ENCODE measurements at places on chromosomes 4 and X.

DNA sequence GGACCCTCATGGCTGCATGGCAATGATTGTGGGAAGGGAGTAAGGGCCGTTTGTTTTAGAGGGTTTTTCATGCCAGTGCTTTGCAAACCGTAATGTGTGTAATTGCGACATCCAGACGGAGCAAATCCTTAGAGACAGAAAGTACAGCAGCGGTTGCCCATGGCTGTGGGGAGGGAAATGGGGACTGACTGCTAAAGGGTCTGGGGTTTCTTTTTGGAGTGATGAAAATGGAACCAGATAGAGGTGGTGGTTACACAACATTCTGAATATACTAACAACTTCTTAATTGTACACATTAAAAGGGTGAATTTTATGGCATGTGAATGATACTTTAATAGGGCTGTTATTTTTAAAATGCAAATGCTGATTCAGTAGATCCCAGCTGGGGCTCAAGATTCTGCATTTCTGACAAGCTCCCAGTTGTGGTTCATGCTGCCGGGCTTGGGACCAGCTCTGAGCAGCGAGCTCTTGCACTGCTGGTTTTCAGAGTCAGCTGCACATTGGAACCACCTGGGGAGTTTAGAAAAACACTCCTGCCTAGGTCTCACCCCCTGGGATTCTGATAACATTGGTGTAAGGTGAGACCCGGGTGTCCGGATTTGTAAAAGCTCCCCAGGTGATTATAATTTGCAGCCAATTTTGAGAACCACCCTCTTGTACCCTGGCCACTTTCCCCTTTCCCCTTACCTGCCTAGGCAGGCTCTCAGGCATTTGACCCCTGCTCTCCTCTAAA lies 47.7 kb downstream of the PRPS1 start:
- peak; percentile 47 for DNase-seq

- DNase-seq = no peak
Measured at GRCh38 chrX:1249101-1249887, 19.3 kb upstream of the CSF2RA start.

DNA sequence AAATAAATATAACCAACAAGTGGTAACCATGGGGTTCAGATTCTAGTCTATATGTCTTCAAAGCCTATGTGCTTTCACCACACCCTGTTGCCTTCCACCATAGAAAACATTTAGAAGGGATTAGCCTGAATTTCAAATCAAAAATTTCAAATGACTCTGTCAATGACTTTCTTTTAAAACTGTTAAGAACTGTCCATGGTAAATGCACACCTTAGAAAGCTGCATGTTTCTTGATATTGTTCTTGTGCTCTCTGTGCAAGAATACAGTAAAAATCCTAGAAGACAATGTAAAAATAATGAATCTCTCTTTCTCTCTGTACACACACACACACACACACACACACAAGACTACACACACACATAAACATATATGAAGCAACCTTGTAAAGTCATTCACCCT lies 74.6 kb upstream of the EXOC1L start:
- DNase-seq = no peak

DNA sequence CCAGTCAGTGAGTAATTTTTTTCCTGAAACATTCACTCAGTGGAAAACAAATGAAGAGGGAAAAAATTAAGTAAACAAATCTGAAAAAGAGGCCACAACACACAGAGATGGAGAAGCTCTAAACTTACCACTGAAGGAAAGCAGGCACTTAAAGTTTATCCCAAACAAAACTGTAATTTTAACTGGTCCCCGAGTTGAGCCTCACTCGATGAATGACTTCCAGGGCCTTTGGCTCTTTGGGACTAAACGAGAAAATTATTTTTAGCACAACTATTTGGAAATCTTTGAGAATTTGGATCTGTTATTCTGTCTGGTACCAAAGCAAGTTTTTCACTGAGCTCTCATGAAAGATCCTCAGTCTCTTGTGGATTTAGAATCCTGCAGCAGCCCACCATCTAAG lies at the start of gene C1QTNF7:
C1QTNF7 (plus strand) TSS at position 333 of the 400 bp plus-strand sequence. CDS start 7,711 bp downstream, outside the sequence.
- no peak for DNase-seq

- no peak for DNase-seq
Measured at GRCh38 chr4:27701606-27702005, 841.0 kb downstream of the STIM2 start.

- no peak for DNase-seq
Measured at GRCh38 chr4:77493120-77493752, 112.4 kb upstream of the CXCL13 start.

GRCh38 chr4:147760695-147761094 lies 28.8 kb downstream of the ARHGAP10 start:
- no peak for DNase-seq

- DNase-seq = no peak
Measured at GRCh38 chrX:77436682-77437081, 10.5 kb upstream of the FGF16 start.

DNA sequence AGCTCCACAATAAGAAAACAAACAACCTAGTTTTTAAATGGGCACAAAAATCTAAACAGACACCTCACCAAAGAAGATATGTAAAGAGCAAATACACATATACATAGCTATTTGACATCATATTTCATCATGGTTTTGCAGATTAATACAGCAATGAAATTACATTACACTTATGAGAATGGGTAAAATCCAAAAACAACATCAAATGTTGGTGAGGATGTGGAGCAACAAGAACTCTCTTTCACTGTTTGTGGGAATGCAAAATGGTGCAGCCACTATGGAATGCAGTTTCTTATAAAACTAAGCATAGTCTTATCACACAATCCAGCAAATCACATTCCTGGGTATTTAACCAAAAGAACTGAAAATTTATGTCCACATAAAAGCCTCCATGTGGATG lies 25.0 kb downstream of the TLR6 start:
- DNase-seq = no peak

GRCh38 chrX:23759821-23760220 lies 16.7 kb upstream of the ACOT9 start:
- no peak for DNase-seq

DNA sequence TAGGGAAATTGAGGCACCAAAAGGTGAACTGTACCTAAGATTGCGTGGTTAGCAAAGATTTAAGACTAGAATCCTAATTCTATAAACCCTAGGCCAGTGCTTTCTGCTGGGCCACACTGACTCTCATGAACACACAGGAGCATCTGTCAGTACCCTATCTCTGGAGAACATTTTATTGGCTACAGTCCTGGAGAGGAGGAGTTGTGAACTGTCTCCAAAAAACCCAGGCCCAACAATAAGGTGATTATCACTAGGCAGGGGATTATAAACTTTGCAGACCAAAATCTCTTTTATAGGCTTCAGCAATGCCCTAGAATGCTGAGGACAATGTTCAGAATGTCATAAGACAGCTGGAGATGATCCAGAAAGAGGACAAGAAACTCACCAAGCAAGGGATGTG lies 24.1 kb downstream of the OPHN1 start:
- no peak for DNase-seq

DNA sequence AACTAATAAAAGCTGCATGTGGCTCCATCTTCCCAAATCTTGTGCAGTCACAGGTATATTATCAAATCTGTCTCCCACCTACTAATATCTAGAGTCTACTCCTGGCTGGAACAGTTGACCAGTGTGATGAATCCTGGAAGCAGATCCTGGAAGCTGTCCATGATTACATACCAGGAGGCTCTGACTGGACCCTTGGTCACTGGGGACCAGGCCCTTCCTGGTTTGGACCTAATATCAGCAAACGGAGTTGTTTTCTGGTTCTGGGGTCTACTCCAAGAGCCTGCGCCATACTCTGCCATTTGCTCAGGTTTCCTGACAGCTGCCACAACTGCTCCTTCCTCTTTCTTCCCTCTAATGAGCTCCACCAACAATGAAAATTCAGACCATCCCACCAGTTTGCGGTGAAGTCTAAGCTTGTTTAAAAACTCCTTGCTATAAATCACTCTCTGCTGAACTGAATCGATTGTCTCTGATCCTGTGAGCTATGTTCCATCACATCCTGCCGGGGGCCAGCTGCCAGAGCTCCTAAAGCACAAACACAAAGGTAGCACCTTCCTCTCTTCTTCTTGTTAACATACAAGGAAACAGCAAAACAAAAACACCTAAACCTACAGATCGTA lies 114.2 kb downstream of the PALLD start:
- no peak for DNase-seq

- no peak for DNase-seq
Measured at GRCh38 chr4:185580699-185581098, 45.4 kb upstream of the PDLIM3 start.

GRCh38 chr4:113159942-113160545 lies 110.6 kb downstream of the ANK2 start:
- no peak for DNase-seq

DNA sequence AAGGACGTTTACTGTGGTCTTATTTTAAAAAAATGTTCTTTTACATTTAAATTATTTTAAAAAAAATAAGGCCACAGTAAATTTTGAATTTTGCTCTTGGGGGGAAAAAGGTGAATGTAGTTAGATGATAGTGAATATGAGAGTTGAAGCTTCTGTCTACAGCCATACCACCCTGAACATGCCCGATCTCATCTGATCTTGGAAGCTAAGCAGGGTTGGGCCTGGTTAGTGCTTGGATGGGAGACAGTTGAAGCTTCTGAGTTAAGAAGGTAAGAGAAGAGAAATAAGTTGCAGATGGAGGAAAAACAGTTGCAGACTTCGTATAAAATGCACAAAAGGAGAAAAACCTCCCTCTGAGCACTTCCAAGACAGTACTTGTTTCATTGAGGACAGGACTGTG lies 115.6 kb upstream of the NR3C2 start:
- DNase-seq = no peak

DNA sequence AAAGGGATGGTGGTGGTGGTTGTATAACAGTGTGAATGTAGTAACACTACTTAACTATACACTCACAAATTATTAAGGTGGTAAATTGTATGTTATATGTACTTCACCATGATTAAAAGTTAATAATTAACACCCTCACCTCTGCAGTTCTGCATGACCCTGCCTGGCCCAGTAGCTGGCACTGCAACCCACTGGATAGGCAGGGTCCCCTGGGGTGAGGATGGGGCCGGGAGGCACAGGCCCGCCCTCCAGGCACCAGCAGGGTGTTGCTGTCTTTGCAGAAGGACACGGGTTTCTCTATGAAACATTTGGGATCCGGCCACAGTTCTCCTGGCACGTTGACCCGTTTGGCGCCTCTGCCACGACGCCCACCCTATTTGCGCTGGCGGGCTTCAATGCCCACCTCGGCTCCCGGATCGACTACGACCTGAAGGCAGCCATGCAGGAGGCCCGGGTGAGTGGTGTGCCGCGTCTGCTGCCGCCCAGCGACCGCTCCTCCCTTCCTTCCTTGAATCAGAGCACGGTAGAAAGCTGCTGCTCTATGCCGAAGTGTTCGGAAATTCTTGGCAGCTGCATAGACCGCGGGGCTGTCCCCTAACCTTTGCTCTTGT lies 11.8 kb downstream of the MAN2B2 start:
- DNase-seq = no peak

DNA sequence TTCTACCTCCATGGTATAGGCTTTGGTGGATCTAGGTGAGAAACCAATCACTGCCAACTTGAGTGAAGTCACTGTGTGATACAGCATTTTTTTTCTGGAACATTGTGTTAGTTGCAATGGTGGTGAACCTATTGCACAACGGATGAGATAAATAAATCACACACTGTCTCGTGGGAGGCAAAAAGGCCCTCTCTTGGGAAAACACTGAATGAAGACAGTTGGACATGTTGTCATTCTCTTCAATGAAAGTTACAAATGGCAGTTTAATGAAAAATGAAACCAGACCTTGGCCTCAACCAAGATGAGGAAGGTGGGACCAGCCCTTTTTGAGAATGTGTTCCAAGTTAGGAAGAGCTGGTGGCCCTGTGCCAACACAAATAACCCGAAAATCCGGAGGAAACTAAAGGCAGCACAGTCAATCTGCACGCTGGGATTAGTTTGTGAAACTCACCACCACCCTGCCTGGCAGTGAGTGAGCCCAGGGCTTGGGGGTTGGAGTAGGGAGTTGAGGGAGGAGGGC lies 5.4 kb upstream of the ADGRG2 start:
- no peak for DNase-seq

DNA sequence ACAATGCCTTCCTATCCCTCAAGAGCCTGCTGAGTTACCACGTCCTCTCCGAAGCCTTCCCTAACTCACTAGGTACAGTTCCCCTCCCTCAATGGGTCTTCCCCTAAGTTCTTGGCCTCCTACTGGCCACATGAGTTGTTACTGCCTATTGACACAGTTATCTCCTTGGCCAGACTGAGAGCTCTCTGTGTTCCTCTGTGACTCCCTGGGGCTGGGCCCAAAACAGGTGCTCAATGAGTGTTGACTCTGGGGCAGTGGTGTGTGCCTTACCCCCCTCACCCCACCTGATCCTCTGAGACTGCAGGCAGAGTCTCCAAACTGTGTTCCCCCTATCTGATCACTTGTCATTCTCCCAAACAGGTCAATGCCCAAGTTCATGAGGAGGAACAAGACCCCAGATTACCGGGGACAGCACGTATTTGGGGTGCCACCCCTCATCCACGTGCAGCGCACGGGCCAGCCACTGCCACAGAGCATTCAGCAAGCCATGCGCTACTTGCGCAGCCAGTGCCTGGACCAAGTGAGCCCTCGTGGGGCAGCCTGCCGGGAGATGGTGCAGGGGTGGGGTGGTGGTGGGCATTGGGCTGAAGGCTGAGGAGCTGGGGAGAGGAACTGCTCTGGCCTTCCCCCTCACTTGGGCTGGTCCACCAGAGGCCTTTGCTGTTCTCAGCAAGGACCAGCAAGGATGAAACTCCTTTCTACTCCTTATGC lies 72.6 kb downstream of the STARD8 start:
- DNase-seq = no peak

DNA sequence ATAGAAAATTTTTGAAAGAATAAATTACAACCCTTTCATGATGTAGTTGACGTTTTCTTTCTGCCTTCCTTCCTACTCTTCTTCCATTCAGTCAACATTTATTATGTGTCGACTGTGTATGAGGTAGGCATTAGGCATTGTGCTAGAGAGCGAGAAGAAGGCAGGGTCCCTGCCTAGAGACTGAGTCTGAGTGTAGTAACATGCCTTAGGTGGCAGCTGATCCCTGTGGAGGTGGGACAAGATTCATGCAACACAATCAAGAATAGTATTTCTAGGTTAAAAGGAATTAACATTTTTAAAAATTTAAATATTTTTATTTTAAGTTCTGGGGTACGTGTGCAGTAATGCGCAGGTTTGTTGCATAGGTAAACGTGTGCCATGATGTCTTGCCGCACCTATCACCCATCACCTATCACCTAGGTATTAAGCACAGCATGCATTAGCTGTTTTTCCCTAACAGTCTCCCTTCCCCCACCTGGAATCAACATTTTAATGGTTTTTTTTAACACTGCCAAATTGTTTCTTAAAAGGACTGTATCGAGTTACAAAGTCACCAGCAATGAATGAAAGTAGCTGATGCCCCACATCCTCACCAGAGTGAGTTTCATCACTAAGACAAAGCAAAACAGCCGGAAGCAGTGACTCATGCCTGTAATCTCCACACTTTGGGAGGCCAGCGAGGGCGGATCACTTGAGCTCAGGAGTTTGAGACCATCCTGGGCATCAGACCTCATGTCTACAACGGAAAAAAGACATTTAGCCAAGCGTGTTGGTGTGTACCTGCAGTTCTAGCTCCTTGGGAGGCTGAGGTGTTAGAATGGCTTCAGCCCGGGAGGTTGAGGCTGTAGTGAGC lies 84.0 kb downstream of the WWC2 start:
- no peak for DNase-seq

Measured in NCI-H526 treated with DMSO at 0.1 percent for 48 hours (cell line).